ENCODE measurements at places on chromosomes 13 and 19.

- DNase-seq, result no peak
These were observed 2.3 kb upstream of the EPHX3 start for GRCh38 chr19:15234431-15235130.

- no peak for DNase-seq
These were observed 51.5 kb downstream of the RASA3 start for GRCh38 chr13:114080739-114081561.

- no peak for DNase-seq
These were observed 39.0 kb downstream of the SMIM24 start for GRCh38 chr19:3441089-3441985.

DNA sequence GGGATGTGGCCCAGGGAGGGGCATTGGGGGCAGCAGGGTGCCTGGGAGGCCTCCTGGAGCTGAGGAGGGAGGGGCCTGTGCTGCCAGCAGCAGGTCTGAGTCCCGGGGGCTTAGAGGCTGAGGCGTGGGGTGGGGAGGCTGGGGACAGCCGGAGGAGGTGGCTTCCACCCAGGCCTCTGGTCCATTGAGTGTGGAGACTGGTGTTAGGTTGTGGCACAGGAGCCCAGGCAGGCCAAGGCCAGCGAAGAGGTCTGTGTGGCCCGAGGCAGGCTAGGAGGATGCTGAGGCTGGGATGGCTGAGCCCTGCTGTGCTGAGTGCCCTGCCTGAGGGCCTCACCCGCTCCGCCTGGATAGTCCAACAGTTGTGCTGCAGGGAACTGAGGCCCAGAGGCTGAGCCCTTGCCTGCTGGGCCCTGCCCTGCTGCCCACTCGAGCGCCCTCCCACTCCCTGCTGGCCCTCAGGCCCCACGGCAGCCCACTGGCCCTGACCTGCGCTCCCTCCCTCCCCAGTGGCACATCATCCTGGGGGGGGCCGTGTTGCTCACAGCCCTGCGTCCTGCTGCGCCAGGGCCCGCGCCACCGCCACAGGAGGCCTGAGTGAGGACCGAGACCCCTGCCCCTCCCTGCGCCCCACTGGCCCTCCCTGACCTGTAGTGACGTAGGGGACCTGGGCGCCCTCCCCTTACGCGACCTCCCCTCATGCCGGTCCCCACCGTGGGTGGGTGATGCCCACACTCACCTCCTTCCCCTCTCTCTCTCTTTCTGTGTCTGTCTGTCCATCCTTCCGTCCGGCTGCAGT, 4.9 kb upstream of the GARIN5A start:
- no peak for DNase-seq

GRCh38 chr13:45393941-45394570, 24.1 kb downstream of the SLC25A30 start:
- peak; percentile 23 for DNase-seq

DNA sequence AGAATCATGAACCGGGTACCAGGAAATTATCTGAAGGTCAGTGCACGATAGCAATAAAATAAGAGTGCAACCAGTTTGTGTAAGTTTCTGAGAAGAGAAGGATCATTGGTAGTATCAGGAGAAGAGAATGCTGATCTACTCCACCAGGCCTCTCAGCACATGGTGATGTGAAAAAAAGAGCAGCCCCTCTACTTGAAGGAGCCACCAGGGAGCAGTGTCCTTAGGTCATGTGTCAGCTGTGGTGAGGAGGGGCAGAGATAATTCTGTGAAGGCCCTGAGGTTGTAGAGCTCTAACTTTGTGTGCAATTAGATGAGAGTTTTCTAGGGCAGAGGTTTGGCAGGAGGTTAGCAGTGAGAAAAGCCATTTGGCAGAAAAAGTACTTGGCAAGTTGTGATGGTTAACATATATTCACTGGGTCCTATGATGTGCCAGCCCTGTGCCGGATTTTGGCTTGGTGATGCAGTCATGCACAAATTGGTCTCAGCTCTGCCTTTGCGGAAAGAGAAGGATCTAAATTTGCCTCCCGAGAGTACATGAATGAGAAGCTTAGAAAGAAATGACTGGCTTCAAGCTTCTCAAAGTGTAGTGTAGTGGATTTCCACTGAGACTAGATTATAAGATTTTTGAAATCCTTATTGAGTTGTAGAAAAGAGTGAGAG, 19.2 kb upstream of the ZC3H13 start:
- DNase-seq, result no peak

GRCh38 chr19:5680437-5681368, at the start of the genes HSD11B1L and MICOS13:
Gene HSD11B1L (plus strand): TSS chr19:5681027. CDS start chr19:5684833, 3,806 bp downstream.
Gene MICOS13 (minus strand): TSS chr19:5680516. CDS start chr19:5680486, 30 bp downstream.
- peak; percentile 98 for DNase-seq

- no peak for DNase-seq
These were observed 1.4 kb downstream of the SLC1A6 start for GRCh38 chr19:14978161-14978776.

- peak; percentile 78 for DNase-seq
These were observed 14.9 kb downstream of the ARID3A start for GRCh38 chr19:940591-941291.

- DNase-seq, result no peak
These were observed 3.6 kb upstream of the HPN start for GRCh38 chr19:35037716-35038622.

GRCh38 chr19:43425567-43426392, 11.1 kb downstream of the TEX101 start:
- DNase-seq, result no peak

GRCh38 chr13:67971291-67971690, 741.2 kb upstream of the PCDH9 start:
- no peak for DNase-seq

DNA sequence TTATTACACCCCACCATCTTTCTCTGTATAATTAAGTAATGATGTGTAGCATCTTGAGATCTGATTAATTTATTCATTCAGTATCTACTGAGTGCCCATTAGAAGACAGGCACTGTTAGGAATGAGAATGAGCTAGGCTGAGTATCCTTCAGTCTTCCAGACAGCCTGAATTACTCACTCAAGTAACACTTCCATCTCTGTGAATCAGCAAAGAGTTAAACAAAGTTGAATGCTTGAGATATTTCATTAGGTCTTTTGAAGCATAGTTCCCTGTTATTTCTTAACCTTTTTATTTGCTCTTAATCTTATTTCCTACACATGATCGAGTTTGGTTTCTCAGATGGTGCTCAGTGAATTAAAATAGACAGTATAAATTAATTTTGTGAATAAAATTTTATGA, 413.7 kb downstream of the DCT start:
- no peak for DNase-seq

DNA sequence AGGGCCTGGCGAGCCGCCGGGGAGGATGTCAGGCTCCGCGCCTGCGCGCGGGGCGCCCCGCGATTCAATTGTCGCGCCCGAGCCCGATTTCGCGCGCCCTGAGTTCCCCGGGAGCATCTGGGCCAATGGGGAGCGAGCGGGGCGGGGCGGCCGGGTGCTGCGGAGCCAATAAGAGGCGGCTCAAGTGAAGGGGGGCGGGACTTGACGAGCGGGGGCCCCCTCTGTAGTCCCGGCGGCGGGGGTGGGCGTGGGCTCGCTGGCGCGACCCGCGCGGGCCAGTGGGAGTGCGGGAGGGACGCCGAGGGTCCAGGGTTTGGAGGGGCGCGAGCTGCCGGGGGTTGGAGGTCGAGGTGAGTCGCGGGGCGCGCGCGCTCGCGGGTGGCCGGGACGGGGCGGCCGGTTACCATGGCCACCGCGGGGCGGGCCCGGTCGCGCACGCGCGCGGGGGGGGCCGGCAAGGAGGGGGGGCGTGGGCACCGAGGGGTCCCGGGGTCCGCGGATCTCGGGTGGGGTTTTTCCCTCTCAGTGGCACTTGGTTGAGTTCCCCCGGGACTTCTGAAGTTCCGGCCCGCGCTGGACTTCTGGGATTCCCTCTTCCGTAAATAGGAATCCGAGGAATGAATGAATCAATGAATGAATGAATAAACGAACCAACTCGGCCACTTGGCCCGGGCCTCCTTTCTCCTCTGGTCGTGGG, 744 bp downstream of the UHRF1 start:
- peak; percentile 98 for DNase-seq

DNA sequence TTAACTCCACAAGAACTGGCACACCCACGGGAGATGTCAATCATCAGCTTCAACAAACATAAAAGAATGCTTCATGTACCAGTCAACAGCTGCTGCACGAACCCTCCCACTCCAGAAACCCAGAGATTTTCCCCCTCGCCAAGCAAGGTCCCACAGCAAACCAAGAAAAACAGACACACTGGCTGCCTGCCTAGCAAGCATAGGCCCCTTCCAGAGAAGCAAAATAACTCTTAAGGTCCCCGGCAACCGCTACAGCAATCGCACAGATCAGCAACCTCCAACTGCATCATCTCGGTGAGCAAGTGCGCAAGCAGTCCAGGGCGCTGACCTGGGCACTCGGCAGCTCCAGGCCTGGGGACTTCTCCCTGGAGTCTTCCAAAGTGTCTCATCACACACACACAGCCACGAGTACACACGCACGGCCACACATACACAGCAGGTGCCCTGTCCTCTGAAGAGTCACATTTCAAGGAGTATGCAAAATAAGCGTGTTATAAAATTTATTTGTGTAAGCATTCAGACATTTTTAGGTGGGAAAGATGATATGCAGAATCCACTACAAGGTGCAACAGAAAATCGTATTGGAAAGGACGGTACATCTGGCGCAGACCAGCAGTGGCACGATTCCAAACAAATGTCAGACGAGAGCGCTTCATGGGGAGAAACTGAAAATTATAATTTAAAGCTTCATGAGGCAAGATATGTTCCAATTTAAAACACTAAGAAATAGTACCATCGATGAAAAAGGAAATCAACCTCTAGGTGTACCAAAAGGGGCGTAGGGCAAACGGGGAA, 125.0 kb downstream of the STK24 start:
- no peak for DNase-seq

DNA sequence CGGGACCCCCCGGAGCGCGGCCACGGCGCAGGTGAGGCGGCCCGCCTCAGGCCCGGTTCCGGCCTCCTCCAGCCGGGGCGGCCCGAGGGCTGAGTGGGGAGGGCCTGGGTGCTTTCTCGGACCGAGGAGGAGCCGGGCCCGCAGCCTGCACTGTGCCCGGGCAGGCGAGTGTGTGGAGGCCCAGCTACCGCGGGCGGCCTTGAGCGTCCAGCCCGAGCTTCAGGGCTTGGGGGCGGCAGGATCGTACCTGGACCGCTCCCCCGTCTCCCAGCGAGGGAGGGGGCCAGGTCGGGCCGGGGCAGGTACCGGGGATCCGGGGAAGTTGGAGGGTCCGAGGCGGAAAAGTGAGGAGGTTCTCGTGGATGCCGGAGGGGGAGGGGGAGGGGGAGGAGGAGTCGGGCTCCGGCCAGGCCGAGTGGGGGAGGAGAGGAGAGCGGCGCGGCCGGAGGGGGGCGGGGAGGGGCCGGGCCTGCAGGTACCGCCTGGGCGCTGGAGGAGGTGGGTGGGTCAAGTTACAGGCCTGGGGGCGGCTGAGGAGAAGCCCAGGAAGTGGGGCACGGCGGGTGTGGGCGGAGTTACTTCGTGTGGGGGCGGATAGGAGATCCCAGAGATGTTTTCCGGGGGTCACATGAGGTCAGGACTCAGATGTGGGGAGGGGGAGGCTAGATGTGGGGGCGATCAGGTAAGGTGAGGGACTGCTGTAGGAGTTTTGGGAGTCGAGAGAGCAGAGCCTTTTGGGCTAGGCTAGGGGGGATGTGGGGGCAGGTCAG, 545 bp downstream of the NACC1 start:
- DNase-seq, result peak; percentile 72

- DNase-seq, result no peak
These were observed 190.6 kb downstream of the MZT1 start for GRCh38 chr13:72536714-72537394.

- DNase-seq, result peak; percentile 1
These were observed 686.7 kb downstream of the DIAPH3 start for GRCh38 chr13:59477011-59477410.

- no peak for DNase-seq
These were observed 25.5 kb upstream of the ATP12A start for GRCh38 chr13:24654741-24655140.

GRCh38 chr13:32446773-32447465, 19.0 kb upstream of the N4BP2L1 start:
- DNase-seq, result no peak

DNA sequence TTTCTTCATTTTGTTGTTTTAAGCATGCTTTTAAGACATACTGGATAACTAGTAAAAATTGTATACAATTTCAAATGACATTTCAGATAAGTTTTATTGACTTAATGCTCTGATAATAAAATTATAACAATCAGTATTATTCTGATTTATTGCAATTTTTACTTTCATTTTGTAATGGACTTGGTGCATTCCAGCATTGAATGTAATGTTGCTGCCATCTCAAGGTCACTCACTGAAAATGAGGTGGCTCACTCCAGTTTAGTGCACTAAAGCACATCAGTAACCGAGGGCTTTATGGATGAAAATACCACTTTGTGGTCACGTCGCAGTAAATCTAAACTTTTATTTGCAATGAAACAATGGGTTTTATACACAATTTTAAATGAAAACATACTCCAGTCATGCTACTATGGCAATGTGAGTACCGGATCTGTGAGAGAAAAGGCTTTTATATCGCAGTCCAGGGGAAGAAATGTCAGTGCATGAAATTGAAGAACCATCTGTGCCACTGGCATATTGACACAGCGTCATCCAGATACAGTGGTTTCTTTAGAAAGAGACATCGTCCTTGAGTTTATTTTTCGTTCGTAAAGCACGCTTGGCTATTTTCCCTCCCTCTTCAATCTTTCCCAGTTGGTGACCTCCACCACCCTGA, 20.7 kb upstream of the ZNF507 start:
- DNase-seq, result no peak

- no peak for DNase-seq
These were observed 55.9 kb upstream of the LATS2 start for GRCh38 chr13:21117104-21117809.

- peak; percentile 21 for DNase-seq
These were observed 171.9 kb downstream of the KLF5 start for GRCh38 chr13:73230716-73231115.

- no peak for DNase-seq
These were observed 3.8 kb downstream of the TARM1 start for GRCh38 chr19:54077334-54077733.

DNA sequence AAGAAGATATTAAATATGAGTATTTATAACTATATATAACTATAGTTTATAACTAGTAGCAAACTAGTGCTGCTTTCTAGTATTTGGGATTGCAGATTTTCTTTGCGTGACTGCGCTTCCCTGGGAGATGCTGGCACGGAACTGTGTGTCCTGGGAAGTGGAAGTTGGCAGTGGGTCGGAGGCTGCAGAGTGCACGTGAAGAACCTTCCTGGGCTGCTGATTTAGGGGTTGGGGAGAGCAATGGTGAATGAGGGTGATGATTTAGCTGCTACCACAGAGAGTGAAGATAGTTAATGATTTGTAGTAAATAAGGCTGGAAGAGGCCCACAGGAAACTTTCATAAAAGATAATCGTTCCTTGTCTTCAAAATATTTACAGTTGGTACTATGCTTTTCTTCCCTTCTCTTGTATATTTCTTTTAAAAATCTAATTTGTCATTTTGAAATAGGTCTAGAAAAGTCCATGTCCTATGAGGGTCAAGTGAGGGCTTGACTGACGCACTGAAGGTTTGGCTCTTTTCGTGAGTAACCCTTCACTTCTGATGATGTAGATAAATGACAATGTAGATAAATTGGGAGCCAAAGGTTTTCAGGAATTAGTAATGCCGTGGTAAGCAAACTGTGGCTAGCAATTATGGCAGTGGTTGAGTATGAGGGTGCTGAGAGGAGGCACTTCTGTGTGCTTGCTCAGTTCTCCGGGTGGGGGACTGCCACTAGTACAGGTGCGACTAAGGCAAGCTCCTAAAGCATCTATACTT, 3.0 kb upstream of the NAA16 start:
- no peak for DNase-seq

Measured in stimulated activated CD4-positive, alpha-beta T cell treated with anti-CD3 and anti-CD28 coated beads, Interleukin-15, amount 100 ng/mL, for 24 hours (primary cell).